GM23338 (cell line): ENCODE measurements at places on chromosomes 6 and 20. TPM values are rescaled to one million over a fixed set of nuclear protein-coding genes. Genes with fewer than 3 reads are reported as not detected.
A peak's percentile ranks its signal among the peaks of the same experiment; 100 is the strongest.

CALHM6 gene
- total RNA-seq = 0.27 and 1.6 TPM in 2 replicates

BLTP3A gene
- 15.3 and 18.4 TPM in 2 replicates for total RNA-seq

TLDC2 gene
- 0.38 and 0.85 TPM in 2 replicates for total RNA-seq

COL19A1 gene
- total RNA-seq = not detected in 2 replicates

DNA sequence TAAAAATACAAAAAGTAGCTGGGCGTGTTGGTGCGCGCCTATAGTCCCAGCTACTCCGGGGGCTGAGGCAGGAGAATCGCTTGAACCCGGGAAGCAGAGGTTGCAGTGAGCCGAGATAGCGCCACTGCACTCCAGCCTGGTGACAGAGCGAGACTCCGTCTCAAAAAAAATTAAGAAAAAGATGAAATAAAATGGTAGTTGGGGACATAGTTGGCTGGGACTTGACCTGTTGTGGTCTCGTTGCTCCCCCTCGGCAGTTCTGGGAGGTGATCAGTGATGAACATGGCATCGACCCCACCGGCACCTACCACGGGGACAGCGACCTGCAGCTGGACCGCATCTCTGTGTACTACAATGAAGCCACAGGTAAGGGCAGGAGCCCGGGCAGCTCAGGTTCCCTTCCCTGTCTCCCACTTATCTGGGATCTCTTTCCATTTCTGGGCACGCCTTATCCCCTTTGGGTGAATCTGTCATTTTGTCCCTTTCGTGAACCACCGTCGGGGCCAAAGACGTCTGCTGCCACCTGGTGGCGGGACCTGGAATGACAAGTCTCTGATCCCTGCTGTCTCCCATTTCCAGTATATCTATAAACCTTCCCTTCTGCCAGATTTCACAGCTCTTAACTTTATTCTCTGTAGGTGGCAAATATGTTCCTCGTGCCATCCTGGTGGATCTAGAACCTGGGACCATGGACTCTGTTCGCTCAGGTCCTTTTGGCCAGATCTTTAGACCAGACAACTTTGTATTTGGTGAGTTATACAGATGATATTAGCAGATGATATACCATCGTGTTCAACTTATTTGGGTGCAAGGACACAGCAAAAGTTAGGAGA lies 2.3 kb downstream of the TUBB start:
- peaks cover 6% of the 10 kb centered on the region for H3K4me1 ChIP-seq
- peak; percentile 85 for DNase-seq
- peaks cover 34% of the 10 kb centered on the region for H3K36me3 ChIP-seq
- H3K27ac ChIP-seq = peak overlapping the region; percentile 96
- H3K4me3 ChIP-seq = peak overlapping the region; percentile 94

DNA sequence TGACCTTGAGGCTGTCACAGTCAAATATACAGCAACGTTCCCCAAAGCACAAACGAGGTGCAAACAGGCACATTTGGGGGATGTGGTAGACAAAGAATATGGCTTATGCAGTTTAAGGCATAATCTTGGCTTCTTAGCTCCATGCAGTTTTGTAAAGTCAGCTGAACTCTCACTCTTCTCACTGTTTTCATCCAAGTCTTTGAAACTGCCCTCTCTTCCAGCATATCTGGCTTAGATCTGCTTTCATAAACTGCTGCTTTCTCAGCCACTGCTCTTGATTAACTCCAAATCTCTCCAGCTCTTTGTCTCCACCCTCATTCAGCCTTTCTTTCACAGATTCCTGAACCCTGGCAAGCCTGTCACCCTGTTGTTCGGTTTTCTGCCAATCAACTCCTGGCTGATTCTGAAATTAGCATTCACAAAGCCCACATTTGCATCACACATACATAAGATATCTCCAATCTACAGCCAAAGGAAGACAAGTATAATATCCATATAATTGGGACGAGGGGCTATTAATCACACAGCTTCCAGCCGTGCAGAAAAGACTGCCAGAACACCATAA lies 301.1 kb upstream of the RNF217 start:
- 0 out of 2 replicates have a peak overlapping the region, but pooled peaks have one; percentile 3 for H3K4me3 ChIP-seq
- no peaks in the 10 kb centered on the region for H3K27me3 ChIP-seq
- peaks cover 18% of the 10 kb centered on the region for H3K4me1 ChIP-seq
- H3K36me3 ChIP-seq = no peaks in the 10 kb centered on the region
- peak overlapping the region; percentile 85 for H3K27ac ChIP-seq
- DNase-seq = peak; percentile 46

- no peaks in the 10 kb centered on the region for H3K4me1 ChIP-seq
Observed at GRCh38 chr6:94446120-94446519, 1026.8 kb upstream of the EPHA7 start.
